Cardiac muscle cell (in vitro differentiated cells and primary cell): ENCODE measurements at places on chromosomes 4 and X.
A peak's percentile ranks its signal among the peaks of the same experiment; 100 is the strongest.

- no peak for DNase-seq
Measured at GRCh38 chr4:30743897-30744296, 23.7 kb downstream of the PCDH7 start.

GRCh38 chr4:52957220-52957686 lies 95.1 kb downstream of the RASL11B start:
- peak; percentile 60 for DNase-seq

DNA sequence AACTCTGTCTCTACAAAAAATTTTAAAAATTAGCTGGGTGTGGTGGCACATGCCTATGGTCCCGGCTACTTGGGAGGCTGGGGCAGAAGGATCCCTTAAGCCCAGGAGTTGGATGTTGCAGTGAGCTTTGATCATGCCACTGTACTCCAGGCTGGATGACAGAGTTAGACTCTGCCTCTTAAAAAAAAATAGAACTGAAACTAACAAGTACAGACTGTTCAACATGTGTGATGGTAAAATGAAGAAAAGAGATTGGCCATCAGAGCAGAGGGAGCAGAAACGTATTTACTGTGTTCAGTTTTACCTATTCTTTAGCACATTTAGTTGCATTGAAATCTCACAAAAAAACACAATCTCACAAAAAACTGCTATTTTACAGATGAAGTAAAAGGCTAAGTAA lies 77.9 kb upstream of the NAP1L5 start:
- no peak for DNase-seq

DNA sequence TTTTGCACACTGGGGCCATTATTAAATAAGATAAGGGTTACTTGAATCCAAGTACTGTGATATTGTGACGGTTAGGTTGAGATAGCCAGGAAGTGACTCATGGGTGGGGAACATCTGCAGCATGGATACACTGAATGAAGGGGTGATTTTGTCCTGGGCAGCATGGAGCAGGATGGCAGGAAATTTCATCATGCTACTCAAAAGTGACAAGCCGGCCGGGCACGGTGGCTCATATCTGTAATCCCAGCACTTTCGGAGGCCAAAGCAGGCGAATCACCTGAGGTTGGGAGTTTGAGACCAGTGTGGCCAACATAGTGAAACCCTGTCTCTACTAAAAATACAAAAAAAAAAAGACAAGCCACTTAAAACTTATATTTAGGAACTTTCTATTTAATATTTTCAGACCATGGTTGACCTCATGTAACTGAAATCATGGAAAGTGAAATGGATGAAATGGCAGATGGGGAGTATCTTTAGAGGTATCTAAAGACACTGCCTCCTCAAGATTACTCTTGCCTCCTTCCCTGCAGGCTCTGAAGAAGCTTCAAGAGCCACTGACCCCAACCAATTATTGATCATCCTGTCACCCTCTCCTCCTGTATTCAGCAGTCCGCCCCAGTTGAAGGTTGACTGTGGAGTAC lies 3.9 kb upstream of the TRIM60 start:
- no peak for DNase-seq

DNA sequence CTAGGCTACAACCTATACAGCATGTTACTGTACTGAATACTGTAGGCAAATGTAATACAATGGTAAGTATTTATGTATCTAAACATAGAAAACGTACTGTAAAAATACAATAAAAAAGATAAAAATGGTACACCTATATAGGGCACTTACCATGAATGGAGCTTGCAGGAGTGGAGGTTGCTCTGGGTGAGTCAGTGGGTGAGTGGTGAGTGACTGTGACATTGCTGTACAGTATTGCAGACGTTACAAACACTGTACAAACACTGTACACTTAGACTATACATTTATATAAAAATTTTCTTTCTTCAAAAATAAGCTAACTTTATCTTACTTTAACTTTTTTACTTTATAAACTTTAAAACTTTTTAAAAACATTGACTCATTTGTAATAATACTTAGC lies 190.3 kb upstream of the NR3C2 start:
- no peak for DNase-seq

- DNase-seq = no peak
Measured at GRCh38 chr4:73607375-73608033, 12.7 kb downstream of the RASSF6 start.

DNA sequence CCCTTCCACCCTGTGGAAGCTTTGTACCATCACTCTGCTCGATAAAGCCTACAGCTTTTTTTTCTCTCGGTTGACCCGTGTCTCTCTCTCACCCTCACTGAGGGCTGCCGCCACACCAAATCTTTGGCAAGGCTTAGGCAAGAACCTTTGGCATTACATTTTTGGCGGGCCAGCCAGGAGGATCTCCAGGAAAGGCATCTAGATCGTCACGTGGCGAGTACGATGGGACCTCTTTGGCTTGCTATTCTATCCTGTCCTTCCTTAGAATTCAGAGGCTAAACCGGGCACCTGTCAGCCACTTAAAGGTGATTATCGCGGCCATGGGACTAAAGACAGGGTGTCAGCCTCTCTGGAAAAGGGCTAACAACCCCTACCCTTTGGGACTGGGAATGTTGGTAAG lies 96.2 kb downstream of the UGT2B28 start:
- no peak for DNase-seq

DNA sequence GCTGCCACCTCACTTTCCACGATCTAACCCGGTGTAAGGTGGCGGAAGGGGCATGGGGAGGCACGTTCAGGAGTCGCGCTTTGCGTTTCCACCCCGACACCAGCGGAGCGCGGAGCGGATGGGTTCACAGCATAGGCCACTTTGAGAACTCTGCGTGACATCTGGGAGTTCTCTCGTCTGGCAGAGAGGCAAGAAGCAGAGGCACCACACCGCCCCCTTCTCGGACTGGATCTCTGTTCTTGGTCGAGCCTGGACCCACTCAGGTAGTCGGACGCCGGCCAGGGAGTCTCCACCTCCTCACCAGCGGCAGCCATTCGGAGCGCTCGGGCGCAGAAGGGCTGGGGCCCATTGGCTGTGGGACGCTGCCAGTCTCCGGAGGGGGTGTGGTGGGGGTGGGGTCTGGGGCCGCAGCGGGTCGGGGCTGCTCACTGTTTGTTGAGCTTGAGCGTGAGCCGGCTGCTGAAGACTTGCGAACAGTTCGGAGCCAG lies at the start of gene DACH2:
DACH2 (plus strand) TSS at position 428 of the 488 bp plus-strand sequence.
- DNase-seq = peak; percentile 90

DNA sequence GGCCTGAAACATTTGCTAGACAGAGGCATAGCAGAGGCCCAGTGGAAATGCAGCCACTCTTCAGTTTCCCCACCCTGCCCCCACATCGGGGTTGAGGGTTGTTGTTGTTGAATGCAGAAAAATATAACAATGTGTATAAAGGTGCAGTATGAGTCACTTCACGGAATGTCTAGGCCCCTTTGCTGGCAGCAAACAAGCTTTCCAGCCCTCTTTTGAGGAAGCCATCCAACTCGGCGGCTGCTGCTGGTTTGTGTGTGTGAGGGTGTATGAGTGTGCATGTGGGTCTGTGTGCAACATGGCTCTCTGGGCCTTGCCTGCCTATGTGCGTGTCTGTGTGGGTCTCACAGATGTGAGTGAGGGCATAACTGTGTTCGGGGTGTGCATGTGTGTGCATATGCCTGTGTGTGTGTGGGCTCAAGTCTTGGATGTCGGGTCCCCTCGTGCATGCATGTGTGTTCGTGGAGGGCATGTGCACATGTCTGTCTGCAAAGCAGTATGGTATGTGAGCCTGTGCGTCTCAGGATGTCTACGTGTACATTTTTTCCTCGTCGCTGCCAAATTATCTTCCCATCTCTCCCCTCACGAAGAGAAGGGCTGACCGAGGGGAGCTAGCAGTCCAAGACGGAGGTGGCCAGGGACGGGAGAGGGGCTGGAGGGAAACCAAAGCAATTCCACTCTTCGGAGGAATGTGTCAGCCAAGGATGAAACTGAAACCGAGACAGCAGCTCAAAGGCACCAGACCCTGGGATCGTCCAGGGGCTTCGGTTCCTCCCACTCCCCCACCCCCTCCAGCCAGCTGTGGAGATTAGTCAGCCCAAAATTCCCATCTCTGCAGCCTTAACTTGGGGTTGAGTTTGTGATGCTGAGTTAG lies 8.4 kb upstream of the ELF4 start:
- peak; percentile 86 for DNase-seq

- DNase-seq = no peak
Measured at GRCh38 chrX:15233416-15234015, 36.4 kb downstream of the ASB9 start.

GRCh38 chr4:38519666-38520065 lies 144.3 kb upstream of the KLF3 start:
- DNase-seq = no peak

DNA sequence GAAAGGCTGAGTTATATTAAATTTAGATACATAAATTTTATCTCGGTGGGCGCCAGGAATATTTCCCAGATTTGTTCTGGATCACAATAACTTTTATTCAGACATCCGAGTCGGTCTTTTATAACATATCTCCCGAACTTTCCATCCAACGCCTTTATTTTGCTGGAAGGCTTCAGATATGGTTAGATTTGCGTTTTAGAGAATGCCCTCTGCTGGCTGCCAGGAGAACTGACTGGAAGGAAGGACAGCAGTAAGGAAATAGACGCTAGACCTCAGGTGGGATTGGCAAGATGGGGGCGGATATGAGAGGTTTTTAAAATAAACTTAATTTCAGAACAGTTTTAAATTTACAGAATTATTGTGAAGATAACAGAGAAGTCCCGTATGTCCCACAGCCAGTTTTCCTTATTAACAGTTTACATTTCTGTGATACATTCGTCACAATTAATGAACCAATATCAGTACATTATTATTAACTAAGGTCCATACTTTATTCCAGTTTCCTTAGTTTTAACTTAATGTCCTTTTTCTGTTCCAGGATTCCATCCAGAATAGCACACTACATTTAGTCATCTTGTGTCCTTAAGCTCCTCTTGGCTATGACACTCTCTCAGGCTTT lies 4.6 kb upstream of the KANTR start:
- peak; percentile 76 for DNase-seq

DNA sequence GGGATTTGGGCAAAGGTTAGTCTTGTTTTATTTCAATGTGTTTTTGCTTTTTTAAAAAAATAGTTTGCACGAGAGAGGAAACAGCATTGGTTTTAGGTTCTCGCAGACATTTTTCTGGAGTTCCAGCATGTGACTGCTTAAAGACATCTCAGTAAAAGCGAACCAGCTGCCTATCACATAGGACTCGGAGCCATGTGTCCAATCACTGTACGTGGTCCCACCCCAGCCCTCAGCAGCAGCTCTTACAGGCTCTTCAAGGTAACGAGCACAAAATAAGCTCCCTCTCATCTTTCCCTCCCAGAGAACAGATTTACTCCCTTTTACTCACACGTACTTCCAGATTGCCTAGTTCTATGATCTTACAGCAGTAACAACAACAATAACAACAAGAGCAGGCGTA lies 68.7 kb downstream of the MCF2 start:
- DNase-seq = no peak

DNA sequence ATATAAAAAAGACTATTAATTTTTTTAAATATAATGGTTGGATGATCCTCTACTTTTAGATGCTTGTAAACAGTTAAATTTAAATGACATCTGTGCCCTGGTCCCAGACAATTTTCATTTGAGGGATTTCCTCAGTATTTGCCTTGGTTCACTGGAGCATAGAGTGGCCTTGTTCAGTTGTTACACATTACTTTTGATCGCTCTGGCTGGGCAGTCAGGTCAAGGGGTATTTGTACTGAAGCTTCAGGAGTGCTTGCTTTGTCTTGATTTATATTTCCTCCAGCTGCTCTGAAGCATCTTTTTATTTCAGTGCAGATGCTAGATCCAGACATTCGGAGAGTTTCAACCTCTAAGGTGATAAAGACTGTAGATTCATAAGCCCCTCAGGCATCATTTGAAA lies 50.0 kb downstream of the COMMD8 start:
- no peak for DNase-seq

- DNase-seq = no peak
Measured at GRCh38 chrX:41153957-41154356, 68.7 kb downstream of the USP9X start.

GRCh38 chr4:75343333-75343732 lies 170.9 kb downstream of the RCHY1 start:
- no peak for DNase-seq

DNA sequence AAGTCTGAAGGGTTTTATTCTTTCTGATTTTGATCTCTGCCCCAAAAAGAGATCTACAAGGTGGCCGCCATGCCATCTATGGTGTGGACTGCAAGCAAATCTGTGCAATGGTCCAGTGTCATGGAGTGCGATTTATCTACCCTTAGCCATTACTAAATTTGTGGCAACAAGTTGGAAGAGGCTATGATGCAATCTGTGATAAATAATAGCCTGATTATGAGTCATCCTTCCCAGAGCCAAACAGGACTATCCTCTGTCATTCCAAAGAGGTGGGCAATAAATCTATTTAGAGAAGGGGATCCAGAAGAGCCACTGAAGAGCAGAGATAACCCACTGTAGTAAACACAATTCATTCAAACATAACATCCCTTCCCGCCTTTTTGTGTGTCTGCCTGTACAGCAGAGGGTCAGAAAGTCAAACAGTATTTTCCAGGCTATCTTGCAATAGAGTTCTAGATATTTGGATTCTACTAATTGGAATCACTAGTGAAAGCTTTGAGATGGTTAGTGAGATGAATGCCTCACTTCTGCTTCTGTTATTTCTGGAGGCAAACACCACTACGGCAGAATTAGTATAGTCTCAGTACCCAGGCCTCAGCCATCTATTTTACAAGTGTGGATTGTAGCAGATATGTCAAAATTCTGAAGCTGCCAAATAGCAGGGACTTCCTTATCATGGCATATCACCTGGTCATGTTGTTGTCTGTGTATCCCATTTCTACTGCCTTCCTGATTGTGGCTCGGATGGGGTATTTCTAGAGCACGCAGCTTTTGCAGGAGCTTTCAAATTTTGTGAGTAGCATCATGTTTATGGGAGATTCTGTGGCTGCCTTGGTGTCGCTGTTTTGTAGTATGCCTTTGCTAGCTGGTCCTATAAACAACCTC lies 192.0 kb downstream of the SMIM20 start:
- DNase-seq = no peak

- DNase-seq = no peak
Measured at GRCh38 chr4:70666369-70666768, at the start of gene JCHAIN. JCHAIN (minus strand) TSS chr4:70666508; CDS start chr4:70666490, 18 bp downstream.

GRCh38 chr4:183287309-183287659 lies 32.8 kb downstream of the CLDN22 start:
- no peak for DNase-seq

GRCh38 chrX:49186125-49187027 lies at the start of gene PRICKLE3:
PRICKLE3 (minus strand) TSS chrX:49186373; CDS start chrX:49186297, 76 bp downstream.
- DNase-seq = peak; percentile 60

GRCh38 chrX:150715184-150715583 lies 22.0 kb downstream of the MTMR1 start:
- no peak for DNase-seq

- no peak for DNase-seq
Measured at GRCh38 chr4:41095192-41095872, 119.0 kb downstream of the APBB2 start.

GRCh38 chr4:2046031-2046961 lies 12.8 kb upstream of the NAT8L start:
- DNase-seq = no peak

- DNase-seq = peak; percentile 20
Measured at GRCh38 chr4:131052646-131053045, 1956.7 kb downstream of the C4orf33 start.

DNA sequence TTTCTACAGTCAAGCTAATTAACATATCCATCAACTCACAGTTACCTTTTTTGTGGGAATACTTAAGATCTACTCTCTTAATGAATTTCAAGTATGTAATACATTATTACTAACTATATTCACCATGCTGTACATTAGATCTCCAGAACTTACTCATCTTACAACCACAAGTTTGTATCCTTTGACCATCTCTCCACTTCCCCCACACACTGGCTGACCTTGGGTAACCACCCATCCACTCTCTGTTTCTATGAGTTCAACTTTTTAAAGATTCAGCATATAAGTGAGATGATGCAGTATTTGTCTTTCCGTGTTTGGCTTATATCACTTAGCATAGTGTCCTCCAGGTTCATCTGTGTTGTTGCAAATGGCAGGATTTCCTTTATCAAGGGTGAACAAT lies 30.5 kb upstream of the MAGED1 start:
- no peak for DNase-seq
